Suppressor macrophage treated with lipopolysaccharide for 1 hour (primary cell): ENCODE measurements at places on chromosomes 4 and X.

DNA sequence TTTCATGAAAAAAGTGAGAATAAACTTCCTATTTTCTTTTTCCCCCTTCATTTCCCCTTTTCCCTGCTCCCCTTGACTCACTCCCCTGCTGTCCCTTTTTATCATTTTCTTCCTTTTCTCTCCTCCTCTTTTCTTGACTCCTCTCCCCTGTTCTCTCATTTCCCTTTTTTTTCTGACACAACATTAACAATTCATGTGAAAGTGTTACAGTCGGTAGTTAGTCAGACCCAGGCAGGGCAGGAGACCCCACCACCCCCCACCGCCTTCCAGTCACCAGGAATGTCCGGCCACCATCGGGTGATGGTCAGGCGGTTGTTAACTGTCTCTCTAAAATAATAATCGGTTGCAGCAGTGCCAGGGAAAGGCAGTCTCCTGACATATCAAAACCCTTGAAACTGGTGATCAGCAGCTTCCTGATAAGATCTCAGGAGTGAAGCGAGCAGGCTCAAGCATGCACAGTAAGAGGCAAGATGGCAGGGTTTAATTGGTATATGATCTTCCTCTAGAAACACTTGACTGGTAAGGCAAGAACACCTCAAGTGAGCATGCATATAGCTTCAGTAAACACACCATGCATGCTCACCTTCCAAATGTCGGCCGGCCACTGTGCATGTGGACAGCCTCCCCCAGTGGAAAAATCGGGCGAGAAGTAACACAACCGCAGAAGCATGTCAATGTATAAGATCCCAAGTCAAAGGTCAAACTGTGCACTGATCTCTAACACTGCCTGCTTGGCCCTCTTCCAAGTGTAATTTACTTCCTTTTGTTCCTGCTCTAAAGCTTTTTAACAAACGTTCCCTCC is 191.4 kb downstream of the NDST4 start:
- DNase-seq = no peak

DNA sequence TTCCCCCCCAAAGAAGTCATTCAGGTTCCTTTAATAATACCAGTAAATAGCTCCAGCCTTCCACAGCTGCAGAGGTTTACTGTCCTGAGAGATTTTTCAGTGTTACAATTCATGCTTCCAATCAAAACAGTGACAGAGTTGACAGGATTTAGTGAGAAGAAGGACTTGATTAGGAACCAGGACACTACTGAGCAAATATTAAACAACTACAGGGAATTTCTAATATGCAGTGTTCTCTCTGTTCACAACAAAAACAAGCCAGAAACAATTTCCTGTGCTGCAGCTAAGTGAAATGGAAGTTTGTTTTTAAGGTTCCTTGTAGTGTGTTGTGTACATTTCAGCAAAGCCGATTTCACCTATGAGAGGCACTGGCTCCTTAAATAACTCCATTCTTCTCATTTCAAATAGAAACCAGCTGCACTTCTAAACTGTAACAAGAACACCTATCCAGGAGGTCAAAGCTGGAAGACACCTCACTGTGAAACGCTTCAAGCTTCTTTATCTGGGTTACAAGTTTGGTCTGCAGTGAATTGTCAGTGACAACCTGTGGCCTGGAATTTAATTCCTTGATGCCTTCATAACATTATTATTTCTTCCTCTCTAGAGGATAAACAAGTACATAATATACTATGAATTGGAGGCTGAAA is 149.3 kb downstream of the RASL11B start:
- DNase-seq = no peak

- DNase-seq = peak; percentile 60
Measured at GRCh38 chr4:37388681-37389365, 144.3 kb downstream of the NWD2 start.

- DNase-seq = no peak
Measured at GRCh38 chr4:119643306-119644042, 14.9 kb upstream of the PDE5A start.

DNA sequence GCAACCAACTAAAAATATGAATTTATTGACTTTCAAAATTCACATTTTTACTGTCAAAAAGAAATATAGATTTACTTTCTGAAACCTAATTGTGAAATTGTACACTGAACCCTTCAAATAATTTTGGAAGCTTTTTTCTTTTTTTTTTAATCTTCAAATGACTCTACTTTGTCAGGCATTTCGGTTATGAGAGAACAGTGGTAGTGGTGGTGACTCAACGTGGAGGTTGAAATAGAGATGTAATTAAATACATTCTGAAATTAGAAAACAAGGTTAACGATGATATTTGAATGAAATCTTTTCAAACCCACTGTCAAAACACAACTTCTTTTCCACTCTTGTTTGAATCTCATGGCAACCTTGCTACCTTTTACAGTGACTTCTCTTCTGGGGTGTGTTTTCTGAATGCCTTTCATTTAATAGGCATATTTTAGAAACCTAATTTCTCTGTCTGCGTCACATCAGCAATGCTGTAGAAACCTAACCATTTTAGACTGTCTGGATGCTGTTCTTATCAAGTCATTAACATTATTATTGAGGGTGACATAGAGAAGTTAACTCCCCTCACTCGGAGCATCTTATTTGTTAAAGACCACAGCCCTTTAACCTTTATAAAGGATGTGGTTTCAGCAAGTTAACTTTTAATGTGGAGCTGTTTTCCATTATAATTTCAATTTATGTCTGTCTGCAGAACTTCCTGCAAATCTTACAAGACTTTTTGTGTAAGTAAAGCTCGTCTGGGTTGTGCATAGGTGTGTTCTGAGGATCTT is 136.8 kb downstream of the PCDH7 start:
- DNase-seq = no peak

- DNase-seq = no peak
Measured at GRCh38 chr4:56531823-56532222, 26.2 kb downstream of the ARL9 start.
